Stimulated activated CD4-positive, alpha-beta T cell treated with anti-CD3 and anti-CD28 coated beads, Interleukin-15, amount 100 ng/mL, for 48 hours (primary cell): ENCODE measurements at places on chromosomes 5 and 9.

DNA sequence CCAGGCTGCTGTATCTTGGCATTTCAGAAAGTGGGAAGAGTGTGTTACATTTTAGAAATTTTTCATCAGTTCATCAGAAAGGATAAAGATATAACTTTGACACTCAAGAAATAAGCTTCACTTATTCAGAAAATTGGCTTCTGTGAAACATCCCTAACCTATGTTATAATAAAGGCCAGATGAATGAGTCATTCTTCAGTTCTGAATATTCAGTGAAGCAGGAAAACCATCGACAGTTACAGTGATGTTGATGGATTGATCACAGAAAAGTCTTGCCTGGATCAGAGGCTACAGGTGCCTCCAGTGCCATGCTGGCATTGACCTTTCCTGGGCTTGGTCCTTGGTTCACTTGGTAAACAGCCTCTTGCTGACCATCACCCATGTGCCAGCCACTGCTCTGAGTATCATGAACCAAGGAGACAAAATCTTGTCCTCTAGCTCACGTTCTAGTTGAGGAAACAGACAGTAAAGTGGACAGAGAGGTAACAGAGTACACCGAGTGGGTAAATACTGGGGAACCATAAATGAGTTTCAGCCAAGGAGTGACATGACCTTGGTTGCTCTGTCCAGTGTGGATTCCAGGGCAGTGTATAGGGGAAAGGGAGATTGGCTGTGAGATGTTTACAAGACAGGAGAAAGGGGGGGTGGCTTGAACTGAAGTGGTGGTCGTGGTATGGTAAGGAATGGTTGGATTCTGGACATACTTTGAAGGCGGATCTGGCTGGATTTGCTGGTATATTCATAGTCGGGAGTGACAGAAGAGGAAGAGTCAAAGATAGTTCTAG is 98.6 kb downstream of the AMBP start:
- no peak for DNase-seq

GRCh38 chr9:116393198-116393597 is 239.6 kb downstream of the PAPPA start:
- no peak for DNase-seq

DNA sequence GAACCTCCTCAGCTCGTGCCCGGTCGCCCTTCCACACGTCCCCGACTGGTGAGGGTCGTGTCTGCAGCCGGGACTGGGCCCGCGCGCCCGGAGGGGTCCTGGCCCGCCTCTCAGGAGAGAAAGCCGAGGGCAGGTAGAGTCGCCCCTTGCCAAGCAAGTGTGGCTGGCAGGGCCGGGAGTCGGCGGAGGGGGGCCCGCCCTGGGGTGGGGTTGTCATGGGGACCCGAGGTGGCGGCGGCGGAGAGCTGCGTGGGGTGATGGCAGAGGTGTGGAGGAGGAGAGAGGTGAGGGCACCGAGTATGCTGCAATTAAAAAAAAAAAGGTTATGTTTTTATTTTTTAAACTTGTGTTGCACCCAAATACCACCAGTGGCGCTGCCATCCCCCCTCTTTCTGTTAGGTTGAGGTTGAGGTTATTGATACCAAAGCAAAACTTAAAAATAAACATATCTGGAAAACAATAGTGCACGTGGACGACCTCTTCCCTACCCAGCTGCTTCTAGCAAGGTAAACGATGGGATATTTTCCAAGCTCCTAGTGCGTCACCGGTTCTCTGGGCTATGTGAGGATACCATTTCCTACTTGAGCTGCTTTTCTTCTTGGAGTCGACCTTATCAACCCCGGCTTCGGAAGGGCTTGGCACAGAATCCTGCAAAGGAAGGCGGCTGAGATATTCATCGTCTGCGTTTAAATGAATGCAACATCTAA is 660 bp downstream of the SCAMP1 start:
- no peak for DNase-seq

GRCh38 chr9:98132806-98133631 is 14.0 kb upstream of the TRIM14 start:
- DNase-seq = no peak

GRCh38 chr5:83095957-83096539 is 18.7 kb downstream of the XRCC4 start:
- DNase-seq = no peak

GRCh38 chr5:140882591-140882899 is 621 bp downstream of the PCDHA13 start:
- no peak for DNase-seq

- no peak for DNase-seq
Observed at GRCh38 chr5:142501890-142502289, 177.1 kb upstream of the SPRY4 start.
